ENCODE measurements at places on chromosomes 7 and 10.

GRCh38 chr10:114498413-114499111 is 94.3 kb upstream of the AFAP1L2 start:
- DNase-seq: no peak

DNA sequence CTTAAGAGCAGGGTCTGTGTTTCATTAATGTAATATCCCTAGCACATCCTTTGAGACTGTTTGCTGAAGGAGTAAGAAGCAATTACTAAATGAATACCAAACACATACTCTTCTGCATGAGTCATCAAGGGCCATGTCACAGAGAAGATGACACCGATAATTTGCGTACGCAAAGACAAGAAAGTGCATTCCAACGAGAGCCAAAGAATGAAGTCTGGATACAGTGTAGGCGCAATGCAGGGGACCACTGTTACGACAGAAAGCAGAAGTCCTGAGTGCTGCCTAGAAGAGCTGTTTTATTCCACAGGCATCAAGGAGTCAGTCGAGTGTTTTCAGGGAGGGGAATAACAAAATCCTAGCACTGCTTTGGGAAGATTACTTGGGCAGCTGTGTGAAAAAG is 62.7 kb downstream of the VPS41 start:
- peak; percentile 18 for DNase-seq

DNA sequence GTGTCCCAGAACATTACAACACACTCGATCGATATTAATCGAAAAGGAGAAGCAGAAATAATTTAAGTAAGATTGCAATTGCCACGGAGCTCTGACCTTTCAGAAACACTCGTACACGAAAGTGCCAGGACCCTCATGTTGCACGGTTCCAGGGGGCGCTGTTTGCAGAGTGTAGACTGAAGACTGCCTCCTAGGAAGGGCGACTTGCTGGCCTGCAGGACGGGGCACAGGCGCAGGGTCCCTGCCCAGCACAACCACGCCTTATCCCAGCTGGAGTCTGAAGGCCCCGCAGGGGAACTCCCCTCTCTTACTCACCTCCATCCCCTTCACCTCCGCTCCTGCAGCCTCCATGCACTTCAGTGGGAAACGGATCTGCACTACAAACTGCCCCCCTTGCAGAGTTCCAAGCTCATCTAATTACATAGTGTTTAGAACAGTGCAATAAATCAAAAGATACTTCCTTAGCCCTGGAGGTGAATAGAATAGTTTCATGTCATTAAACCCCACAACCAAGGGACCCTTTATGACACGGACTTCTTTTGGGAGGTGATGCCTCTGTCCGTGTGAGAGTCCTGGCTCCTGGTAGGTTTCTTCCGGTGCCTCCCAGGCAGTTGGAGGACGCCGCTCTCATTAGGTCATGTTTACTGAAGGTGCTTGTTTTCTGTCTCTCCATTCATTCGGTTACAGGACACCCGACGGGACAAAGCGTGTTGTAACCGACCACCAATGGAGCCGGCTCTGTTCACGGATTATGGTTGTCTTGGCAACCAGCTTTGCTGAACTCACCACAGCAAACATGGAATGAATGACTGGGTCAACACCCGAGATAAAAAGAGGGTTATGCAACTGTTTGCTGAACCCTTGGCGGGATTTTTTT is 262.2 kb downstream of the BAMBI start:
- DNase-seq: peak; percentile 93

GRCh38 chr10:7407368-7408290 is 3.2 kb downstream of the SFMBT2 start:
- DNase-seq: peak; percentile 41

DNA sequence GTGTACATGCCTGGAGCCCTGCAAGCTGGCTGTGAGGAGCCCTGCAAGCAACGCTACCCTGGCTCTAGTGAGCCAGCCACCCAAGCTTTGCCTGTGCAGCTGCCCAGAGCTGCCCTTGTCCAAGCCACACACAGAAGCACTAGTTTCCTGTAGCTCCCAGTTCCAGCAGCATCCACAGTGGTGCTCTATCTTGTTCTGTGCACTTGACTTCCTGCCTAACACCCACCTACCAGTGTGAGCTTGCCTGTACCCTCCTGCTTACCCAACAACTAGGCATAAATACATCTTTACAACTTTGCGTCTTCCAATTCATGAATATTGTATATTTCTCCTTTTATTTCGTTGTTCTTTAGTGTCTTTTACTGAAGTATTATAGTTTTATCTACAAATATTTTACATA is 32.2 kb upstream of the ZNF518A start:
- DNase-seq: no peak

DNA sequence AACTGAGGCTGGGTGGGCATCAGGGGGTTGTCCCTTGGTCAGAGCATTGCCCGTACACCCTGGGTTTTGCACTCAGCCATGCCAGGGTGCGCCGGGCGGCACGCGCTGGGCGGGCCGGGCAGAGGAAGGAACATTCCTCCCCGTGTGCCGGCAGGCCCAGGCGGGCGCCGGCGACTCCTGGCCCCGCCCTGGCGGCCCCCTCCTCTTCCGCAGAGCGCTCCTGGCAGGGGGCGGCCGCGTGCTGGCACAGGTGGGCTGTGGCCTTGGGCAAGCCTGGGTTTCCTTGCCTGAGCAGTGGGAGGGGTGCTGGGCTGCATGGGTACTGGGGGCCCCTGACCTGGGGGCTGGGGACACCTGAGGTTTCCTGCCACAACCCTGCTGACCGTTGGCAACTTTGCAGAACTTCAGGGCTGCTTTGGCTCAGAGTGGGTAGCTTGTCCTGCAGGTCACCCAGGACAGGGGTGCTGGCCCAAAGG is 3.9 kb downstream of the LFNG start:
- DNase-seq: no peak

DNA sequence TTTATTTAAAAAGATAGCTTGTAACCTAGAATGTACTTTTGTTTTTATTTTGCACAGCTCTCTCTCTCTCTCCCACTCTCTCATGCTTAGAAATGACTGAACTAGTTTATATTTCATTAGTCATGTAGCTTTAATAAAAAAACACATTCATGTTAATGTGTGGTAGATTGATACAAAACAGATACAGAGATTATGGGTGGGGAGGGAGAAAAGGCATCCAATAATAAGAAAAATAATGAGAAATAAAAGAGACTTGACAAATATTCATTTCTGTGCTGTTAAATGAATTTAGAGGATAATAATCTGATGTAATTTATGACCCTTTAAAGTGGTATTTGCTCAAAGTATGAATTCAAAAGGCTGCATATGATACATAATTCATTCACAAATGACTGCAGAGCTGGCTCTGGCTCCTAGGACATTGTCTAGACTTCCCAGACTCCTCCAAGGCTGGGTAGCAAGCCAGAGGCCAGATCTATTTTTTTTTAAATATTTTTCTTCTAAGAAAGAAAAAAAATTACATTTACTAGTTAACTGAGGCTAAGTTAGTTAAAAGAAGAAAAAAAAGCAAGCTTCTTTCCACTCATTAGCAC is 105.7 kb upstream of the DNAJB12 start:
- no peak for DNase-seq

DNA sequence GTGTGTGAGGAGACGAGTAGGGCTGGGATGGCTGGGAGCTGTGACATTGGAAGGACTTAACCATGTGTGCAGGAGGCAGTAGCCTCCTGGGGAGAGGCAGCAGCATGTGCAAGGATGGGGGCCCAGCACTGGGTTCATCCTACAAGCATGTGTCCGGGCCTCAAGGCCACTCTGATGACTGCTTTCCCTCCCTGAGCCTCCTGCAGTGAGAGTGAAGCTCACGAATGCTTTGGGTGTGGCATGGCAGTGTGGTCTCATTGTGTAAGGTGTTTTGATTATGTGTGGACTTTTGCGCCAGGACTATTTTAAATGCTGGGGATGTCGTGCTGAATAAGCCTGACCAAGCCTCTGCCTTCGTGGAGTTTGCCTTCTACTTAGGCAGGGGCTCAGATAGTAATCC is 122.0 kb upstream of the INSYN2A start:
- DNase-seq: no peak

DNA sequence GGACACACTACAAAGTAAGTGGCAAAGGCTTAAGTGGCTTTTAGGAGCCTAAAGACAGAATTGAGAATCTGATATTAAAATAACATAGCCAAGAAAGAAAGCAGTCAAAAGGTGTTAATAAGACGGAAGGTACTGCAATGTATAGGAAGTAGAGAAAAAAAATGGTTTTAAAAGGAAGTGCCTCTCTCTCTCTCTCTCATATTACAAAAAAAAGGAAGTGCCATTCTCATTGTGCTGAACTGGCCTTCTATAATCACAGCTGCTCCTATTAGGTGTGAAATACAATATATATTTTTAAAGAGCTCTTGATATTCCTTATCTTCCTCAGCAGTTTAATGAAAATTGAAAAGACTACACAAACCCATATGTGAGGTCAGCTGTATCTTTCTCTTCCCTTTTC is 199.4 kb upstream of the NPVF start:
- no peak for DNase-seq

- peak; percentile 58 for DNase-seq
Measured at GRCh38 chr7:50068850-50069551, 24.0 kb downstream of the ZPBP start.

DNA sequence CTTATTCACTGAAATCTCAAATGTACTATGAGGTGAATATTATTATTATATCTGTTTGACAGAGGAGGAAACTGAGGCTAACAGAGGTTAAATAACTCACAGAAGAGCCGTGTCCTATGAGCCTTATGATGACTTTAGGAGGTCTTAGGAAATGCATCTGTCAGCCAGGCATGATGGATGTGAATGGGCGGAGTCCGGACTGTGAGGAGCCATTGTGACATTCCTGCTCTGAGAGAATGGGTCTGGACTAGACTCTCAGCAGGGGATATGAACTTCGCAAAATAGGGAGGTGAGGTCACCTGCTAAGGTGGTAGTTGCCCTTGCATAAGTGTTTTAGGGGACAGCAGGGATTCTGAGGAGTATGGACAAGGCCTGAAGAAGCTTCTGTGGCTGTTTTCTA is 153.6 kb downstream of the TMEM178B start:
- no peak for DNase-seq

GRCh38 chr10:110214371-110214826 is 7.0 kb downstream of the MXI1 start:
- DNase-seq: no peak

- peak; percentile 10 for DNase-seq
Measured at GRCh38 chr10:127798111-127798510, 61.1 kb downstream of the FOXI2 start.

DNA sequence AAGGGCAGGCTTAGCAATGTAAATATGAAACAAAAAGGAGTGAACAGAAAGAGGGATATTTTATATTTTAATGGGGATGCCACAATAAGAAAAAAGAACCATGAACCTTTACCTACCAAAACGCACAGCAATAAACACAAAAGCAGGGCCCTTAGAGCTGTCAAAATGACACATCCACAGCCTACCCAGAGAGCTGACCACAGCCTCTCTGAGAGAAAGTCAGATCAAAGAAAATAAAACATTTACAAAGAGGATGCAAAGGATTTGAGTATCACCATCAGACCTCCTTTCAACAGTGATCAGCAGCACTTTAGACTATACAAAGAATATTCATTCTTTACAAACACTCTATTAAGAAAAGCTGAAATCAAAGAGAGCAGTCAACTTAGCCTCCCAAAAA is 52.9 kb downstream of the ERCC6 start:
- no peak for DNase-seq

DNA sequence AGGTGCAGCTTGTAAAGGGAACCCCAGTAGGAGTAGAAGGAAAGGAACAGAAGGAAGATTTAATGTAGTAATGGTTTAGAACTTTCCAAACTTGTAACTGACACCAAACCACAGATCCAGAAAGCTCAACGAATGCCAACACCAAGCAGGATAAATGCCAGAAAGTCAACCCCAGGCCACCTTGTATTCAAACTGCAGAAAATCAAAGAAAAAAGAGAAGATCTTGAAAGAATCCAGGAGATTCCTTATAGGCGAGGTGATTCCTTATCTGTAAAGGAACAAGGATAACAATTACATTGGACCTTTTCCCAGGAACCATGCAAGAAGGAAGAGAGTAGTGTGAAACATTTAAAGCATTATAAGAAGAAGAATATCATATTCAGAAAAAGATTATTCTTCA is 93.6 kb downstream of the NKX6-2 start:
- DNase-seq: no peak

DNA sequence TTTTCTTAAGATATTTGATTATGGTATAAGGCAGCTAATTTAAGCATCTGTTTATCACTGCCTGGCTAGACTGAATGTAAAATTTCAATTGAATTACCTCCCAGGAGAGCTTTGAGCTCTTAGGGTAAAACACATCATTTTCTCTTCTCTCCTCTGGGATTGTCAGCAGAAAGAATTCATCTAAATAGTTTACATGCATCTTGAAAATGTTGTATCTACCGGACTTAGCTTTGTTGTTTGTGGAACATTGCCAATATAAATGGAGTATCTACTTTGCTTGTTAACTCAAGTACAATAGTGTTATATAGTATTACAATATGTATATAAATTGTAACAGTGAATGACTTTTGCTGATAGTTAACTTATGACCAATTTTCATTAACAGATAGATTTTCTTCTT is 73.3 kb downstream of the TAF3 start:
- no peak for DNase-seq

DNA sequence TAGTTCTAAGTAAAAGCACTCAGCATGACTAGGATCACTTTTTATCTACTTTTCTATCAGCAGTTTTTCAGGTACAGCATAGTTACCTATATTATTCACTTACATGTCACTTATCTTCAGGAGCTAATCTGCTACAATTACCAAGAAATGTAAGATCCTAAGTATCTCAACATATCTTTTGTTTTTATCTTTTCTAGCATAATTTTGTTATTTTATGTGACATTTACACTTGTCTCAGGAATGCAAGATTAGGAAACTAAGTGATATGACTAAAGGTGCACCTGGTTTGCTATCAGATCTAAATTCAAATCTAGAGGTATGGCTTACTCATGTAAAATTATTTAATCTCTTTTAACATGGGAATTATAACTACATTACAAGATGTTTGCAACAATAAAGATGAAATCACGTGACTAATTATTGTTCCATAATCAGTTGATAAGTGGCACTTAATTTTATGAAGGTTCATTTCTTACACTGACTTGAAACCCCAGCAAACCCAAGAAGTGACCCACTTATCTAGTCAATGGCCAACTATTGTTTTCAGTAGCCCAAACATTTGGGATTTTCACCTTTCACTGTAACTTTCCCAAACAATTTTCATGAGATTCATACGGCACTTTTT is 390.3 kb upstream of the PCDH15 start:
- no peak for DNase-seq

GRCh38 chr10:132293201-132293812 is 14.4 kb downstream of the STK32C start:
- DNase-seq: no peak

DNA sequence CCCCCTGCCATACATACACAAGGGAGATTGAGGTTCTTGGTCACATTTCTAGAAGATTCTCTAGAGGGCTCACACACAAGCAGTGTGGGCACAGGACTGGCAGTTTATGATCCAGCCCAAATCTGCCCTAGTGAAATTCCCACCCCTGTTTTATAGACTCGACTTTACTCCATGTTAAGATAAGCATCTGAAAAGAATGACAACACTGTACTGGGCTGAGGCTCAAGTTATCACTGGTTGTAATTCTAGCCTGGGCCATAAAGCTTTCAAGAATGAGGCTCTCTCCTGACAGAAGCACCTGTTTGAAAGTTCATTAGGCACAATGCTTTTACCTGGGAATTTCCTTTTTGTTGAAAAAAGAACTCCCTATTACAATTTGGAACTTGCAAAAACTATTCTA is 195.6 kb upstream of the GLI3 start:
- peak; percentile 23 for DNase-seq

Measured in hepatocyte (in vitro differentiated cells).